Activated CD4-positive, alpha-beta T cell treated with anti-CD3 and anti-CD28 coated beads, Interleukin-2, amount 50 U/mL, for 48 hours (primary cell): ENCODE measurements at places on chromosomes 1 and 21.

DNA sequence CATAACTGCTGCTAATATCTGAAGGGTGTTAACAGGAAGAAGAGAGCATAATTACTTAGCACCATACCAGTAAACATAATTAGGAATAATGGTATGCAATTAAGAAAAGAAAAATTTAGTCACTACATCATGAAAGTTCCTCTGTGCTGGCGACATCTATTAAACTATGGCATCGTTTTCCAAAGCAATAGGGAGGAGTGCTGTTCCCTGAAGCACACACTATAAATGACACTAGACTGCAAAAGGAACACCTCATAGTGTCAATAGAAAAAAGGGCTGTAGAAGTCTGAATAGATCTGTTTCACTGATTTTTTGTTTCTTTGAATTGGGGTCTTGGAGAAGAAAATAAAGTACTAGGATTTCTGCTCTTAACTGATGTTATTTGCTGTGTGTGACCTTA, 773.6 kb upstream of the B3GALT2 start:
- no peak for DNase-seq

- peak; percentile 31 for DNase-seq
These were observed 52.4 kb upstream of the H6PD start for GRCh38 chr1:9181990-9182783.

GRCh38 chr21:42629933-42630589, 23.4 kb upstream of the PDE9A start:
- no peak for DNase-seq

- DNase-seq = no peak
These were observed 10.1 kb upstream of the XCL2 start for GRCh38 chr1:168553680-168554553.

DNA sequence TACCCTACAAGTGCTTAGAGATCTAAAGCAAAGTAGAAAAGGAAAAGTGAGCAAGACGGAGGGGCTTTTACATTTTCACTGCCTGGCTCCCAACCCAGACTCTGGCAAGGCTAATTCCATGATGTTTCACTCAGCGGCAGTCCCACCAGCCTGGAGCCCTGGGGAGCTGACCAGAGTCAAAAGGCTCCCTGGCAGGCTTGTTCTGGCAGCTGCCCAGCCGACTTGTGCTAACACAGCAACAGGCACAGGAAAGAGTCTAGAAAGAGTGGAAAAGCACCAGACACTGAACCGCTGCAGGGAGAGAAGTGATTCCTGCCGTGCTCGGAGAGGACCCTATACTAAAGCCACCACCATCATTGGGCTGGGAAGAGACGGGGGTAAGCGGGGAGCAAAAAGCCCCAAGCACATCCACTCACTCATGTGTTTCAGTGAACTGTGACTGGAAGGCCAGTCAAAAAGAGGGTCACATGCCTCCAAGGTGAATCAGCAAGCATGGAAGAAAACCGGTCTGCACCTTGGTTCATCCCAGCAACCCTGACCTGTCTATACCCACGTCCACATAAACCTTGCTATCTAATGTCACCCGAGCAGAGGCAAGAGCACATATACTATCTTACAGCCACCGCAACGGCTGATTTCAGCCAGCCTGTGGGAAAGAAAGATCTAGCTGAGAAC, 8.0 kb downstream of the SMIM12 start:
- DNase-seq = no peak

- no peak for DNase-seq
These were observed 86.6 kb downstream of the ZBTB18 start for GRCh38 chr1:244137725-244138124.

GRCh38 chr1:29824511-29825273, 588.4 kb downstream of the PTPRU start:
- DNase-seq = no peak

DNA sequence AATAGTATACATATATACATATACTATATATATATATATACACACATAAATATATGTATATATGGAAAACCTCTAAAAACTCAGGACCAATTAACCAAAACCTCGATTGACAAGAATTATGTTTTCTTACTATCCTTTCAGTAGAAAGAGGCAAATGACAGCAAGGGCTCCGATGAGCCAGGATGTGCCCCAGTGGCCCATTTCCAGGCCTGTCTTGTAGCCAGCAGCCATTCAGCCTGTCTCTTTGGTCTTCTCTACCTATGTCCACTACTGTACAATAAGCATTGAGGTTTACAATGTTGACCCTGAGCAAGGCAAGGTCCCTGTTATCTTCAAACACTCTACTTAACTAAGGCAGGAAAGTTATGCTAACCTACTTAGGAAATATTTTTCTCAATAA, 9.8 kb downstream of the KCNA2 start:
- no peak for DNase-seq

DNA sequence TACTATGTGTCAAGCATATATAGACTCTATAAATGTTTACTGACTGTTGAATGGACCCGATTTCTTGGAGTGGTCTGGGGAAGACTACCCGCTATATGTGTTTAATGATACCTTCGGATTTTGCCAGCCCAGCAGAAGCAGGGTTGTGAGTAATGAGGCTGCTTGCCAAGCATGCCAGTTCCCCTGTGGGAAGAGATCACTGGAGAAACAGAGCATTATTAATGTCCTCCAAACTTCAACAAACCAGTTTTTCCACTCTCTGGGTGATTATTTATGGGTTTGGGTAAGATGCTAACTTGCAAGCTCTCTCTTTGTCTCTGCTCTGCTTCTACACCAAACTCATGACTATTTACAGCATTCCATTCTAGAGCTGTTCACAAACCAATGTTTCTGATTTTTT, 25.1 kb upstream of the PHGDH start:
- no peak for DNase-seq

DNA sequence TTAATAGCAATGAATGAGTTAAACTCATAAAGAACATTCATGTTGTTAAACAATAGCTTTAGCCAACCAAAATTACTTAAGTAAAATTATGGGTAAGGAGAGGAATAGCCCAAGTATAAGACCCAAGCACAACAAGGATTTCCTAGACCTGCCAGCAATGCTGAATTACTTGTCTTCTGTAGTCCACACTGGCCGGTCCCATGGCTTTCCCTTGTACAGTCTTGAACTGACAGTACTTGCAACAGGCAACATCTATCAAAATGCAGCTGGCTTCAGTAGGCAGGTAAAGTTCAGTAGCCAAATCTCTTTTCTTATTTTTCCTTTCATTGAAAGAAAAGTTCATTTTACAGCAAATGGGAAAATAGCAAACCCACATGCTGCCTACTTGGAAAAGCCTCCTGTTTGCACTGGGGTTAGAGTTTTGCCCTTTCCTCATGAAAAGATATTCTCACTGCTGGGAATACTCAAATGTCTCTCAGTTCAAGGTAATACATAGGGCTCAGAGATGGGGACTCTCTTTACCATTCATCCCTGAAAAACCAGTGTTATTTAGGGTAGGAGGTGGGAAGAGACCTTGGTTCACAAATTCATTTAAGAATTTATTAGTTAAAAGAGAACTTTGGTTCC, 222.8 kb downstream of the TTLL7 start:
- no peak for DNase-seq

DNA sequence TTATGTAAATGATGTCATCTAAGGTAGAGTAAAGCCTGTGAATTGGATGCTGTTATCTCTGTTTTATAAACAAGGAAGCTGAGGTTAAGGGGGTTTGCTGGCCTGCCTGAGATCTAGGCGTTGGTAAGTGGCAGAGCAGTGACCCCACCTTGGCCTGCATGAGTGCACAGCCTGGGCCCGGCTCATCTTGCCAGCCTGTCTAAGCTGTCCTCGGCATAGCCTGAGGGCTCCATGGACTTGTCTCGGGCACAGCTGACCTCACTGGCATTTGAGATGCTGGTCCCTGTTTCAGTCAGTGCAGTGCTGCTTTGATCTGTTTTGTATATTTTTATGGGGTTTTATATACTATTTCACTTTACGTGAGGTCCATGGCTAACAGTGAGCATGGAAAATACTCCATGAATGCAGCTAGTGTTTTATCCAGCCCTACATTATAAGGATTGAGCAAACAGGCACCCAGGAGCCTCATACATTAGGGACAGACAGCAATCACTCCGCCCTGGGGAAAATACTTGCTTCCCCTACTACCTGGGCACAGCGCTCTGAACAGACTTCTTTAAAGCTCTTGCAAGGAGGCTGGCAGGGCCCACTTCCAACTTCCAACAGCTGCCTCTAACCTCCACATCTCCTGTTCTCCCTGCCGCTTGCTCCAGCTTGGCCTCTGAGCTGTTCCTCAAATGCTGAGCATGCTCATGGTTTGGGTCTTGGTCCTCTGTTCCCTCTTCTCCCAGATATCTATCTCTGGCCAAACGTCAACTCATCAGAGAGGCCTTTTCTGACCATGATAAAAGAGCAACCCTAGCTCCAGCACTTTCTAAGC, 150.6 kb upstream of the HMGB4 start:
- no peak for DNase-seq

GRCh38 chr1:205041998-205042910, 758 bp upstream of the CNTN2 start:
- DNase-seq = no peak

DNA sequence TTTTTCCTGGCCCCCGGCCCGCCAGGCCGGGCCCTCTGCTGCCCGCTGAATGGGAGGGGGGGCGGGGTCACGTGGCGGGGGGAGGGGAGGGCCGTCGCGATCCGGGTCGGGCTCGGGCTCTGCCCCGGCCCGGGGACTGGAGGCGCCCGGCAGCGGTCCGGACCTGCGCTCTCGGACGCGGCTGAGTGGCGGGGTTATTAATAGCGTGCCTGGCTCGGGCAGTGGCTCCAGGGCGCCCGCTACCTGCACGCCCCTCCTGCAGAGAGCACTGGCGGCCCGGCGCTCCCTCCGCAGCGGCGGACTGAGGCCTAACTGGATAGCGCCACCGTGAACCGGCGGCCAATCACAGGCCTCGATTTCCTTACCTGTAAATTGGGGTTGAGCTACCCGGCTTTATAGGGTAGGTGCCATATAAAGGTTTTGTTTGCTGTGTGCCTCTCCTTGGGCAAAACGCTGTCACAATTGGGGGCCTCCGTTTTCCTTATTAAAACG, 28.1 kb downstream of the AHDC1 start:
- DNase-seq = no peak

- DNase-seq = no peak
These were observed 6.5 kb downstream of the MRPS15 start for GRCh38 chr1:36457691-36458090.

DNA sequence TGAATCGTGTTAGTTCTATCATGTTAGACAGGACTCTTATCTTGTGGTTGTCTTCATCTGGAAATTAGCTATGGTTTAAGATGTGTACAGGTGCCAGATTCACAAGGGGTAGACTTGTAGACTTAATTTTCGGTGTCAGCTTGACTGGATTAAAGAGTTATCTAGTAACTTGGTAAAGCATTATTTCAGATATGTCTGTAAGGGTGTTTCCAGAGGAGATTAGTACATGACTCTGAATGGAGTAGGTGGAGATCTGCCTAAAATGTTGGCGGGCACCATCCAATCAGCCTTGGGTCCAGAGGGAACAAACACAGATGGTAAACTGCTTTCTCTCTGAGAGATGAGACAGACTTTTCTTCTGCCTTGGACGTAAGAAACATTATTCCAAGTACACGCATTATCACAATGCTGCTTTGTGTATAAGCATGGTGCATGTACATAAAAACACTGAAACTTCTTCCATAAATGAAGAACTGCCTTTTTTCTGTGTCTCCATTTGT, 434.6 kb downstream of the SMYD3 start:
- DNase-seq = no peak
